ENCODE measurements at places on chromosomes 6 and 20. TPM values are rescaled to one million over a fixed set of nuclear protein-coding genes. Genes with fewer than 3 reads are reported as not detected.

Gene ADTRP
- polyA plus RNA-seq = 0.13 TPM

- peak; percentile 43 for DNase-seq
These were observed at the start of gene TNFRSF6B for GRCh38 chr20:63696628-63697356. TSS of gene TNFRSF6B (plus strand) at chr20:63696652. CDS start at chr20:63696768, 116 bp downstream.

GRCh38 chr20:44087051-44087856, 99.7 kb downstream of the JPH2 start:
- DNase-seq = no peak

GRCh38 chr6:35161266-35161665, 20.1 kb upstream of the TCP11 start:
- no peak for DNase-seq

DNA sequence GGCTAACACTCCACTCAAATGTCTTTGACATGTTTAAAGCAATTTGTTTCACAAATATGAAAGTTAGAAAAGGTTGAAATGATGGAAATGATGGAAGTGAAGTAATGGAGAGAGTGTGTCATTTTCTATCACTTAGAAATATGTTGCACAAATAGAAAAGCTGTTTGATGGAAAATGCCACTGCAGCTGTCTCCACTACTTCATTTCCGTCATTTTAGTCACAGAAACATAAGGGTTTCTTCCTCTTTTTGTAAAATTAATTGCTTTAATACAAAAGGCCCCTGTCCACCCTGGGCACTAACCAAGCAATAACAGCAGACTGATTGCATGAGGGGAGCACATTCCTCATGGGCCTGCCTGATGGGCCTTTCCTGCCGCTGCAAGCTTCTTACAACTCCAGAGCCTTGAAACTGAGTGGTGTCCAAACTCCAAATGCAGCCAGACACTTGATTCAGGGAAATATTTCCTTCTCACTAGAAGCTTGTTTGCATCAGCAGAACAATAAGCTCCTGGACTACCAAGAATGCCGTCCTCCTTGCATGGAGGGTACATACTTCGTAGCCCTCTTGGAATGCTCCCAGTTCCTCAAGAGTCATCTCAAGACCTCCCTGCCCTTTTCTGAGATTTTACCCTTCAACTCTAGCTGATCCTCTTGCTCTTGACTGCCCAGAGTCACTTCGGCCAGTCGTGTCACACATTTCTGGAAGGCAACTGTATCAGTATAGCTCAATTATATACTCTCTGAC, 36.1 kb downstream of the F13A1 start:
- DNase-seq = peak; percentile 1

- DNase-seq = no peak
These were observed 73.8 kb downstream of the SASH1 start for GRCh38 chr6:148416330-148416965.

DNA sequence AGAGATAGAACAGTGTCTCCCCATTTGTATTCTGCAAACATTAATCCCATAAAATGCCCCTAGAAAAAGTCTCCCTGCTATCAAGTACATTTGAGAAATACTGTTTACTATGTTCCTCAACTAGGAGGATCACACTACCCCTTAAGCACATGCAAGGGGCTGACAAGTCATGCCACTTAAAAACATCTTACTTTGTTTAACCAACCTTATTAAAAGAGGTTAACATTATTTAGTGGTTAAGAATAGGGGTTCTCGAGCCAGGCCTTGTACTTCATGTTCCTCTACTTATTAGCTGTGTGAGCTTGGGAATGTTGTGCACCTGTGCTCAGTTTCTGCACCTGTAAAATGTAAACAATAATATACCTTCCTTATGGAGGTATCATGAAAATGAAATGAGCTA, 113.7 kb downstream of the UBE3D start:
- no peak for DNase-seq

- peak; percentile 32 for DNase-seq
These were observed 115.9 kb downstream of the CD24 start for GRCh38 chr6:106858653-106859092.

GRCh38 chr6:53543359-53544216, 1.3 kb downstream of the GCLC start:
- no peak for DNase-seq

Gene RALGAPA2
- 10.7 TPM for polyA plus RNA-seq

GRCh38 chr6:131828080-131828479, 20.3 kb downstream of the ENPP1 start:
- DNase-seq = no peak

GRCh38 chr6:124987291-124987690, 25.1 kb downstream of the RNF217 start:
- DNase-seq = no peak

DNA sequence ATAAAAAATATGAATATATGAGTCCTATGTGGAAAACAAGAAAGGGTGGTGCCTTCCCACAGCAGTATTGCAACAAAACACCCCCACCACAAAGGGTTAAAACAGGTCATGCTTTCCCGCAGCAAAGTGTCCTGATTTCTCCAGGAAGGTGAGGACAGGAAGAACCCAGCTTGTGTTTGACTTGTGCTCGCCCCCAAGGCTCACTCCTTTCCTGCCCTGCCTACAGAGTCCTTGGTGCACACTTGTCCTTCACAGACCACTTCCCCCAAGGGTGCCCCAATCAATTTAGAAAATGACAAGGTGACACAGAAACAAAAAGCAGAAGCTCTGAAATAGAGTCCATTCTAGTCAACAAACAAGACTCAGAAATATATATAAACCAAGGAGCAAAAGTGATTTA, 237.4 kb downstream of the PTPRK start:
- DNase-seq = no peak

Gene TRDN
- 175 TPM for polyA plus RNA-seq

- DNase-seq = no peak
These were observed 427.7 kb upstream of the NOX3 start for GRCh38 chr6:155883334-155883731.

GRCh38 chr6:14109411-14109826, 8.2 kb upstream of the CD83 start:
- no peak for DNase-seq

GRCh38 chr6:16174416-16175078, 45.7 kb downstream of the MYLIP start:
- no peak for DNase-seq

GRCh38 chr6:138455746-138456400, 43.4 kb downstream of the NHSL1 start:
- no peak for DNase-seq

Gene CYP39A1
- 3.1 TPM for polyA plus RNA-seq

DNA sequence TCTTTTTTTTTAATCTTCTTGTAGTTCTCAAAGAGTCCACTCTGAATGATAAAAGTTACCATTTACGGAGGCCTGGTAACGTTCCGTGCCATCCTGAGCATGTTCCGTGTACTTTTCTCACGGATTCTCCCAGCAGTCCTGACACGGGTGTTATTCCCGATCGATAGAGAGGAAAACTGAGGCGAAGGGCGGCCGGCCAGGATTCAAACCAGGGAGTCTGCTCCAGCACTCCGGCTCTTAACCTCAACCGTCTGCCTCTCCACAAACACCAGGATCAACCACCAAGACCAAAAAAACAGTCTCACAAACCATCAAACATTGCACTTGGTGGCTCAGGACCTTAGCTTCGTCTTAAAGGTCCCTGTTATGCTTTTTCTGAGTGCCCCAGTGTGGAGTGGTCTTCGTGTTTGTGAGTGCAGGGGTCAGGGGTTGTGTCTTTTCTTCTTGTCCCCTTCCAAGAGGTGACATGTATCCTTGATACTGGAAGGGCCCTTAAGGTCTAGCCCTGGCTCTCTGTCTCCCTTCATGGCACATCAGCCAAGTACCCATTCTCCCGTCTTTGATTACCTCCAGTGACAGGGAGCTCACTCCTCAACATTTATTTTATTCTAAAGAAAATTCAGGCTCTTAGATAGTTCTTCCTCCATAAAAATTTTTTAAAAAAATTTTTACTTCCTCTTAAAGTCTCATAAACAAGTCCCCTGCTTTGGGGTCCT, 35.1 kb downstream of the SRC start:
- no peak for DNase-seq

DNA sequence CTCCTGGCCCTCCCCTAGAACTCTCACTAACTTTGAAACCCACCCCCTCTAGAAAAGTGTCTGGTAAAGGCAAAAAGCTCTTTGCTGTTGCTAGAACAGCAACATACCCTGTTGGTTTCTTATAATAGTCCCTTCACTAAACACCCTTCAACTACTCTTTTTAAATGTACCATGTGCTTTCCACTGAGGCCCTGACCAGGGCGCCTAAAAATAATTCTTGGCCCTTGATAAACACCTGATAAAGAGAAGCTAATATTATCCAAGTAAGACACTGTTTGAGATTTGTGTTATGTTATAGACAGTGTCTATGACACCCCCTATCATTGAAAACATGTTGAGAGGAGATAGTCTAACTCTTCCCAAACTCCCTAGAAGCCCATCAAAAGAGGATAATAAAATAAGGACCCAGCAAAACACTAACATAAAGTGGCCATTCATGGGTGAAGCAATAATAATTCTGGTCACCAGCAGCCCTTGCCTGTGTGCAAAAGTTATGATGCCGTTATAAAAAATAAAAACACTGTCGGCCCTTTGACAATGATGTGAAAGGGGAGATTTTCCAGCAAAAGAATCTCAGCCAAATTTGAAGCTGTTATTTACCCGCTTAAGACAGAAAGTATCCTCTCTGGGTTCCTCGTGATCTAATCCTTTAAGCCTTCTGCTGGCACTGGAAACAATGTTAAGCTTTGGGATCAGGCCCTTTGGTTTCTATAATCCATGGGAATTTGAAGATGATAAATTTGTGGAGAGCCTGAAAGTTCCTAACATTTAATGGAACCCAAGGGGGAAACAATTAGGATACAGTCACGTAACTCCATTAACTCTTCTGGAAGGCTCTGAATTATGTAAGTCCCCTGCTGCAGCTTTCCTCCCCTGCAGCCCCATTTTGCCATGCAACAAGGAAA, 122.6 kb upstream of the PLCB4 start:
- DNase-seq = peak; percentile 32

- DNase-seq = no peak
These were observed 305.8 kb upstream of the RSPO3 start for GRCh38 chr6:126812651-126813050.

Gene COL9A3
- polyA plus RNA-seq = 7.4 TPM

Gene DEFB115
- not detected for polyA plus RNA-seq

- no peak for DNase-seq
These were observed 197.3 kb downstream of the ZFAND3 start for GRCh38 chr6:38016824-38017223.

Gene COL20A1
- polyA plus RNA-seq = 4.2 TPM

DNA sequence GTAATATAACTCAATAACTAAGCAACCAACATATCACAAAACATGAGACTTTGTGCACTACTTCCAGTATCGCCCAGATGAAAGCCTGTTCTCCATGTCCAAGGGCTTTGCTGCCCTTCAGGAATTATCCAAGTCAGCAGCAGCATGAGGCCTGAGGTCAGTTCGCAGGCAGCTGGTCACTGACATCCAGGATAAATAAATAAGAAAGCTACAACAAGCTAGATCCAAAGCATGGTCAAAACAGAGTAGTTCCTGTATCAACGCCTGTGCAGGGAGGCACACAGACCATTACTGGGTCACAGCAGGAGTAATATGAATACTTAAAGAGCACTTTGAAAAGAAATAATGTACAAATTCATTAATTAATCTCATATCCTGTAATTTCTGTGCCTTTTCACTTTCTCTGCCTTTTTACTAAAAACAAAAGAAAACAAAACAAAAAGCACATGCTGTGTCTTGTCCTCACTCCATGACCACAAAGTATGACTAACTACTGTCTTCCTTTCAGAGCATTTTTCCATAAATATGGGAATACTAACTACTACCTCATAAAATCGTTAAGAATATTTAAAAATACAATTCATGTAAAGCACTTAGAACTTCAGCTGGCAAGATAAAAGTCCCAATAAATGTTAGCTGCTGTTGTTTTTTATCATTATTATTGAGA, 374.9 kb upstream of the IRAK1BP1 start:
- no peak for DNase-seq

Gene ZNF311
- 2.0 TPM for polyA plus RNA-seq

GRCh38 chr6:39865011-39865888, 69.0 kb downstream of the MOCS1 start:
- no peak for DNase-seq

Gene GSTA3
- not detected for polyA plus RNA-seq

DNA sequence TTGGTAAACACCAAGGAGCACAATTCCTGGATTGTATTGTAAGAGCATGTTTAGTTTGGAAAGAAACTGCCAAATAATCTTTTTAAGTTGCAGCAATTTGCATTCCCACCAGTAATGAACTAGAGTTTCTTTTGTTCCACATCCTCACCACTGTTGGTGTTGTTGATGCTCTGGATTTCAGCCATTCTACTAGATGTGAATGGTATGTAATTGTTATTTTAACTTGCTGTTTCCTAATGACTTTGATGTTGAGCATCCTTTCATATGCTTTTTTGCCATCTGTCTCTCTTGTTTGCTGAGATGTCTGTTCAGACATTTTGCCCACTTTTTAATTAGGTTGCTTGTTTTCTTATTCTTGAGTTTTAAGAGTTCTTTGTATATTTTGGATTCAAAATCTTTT, 1654.1 kb downstream of the GRIK2 start:
- DNase-seq = no peak

- peak; percentile 10 for DNase-seq
These were observed 1.5 kb upstream of the PPDPF start for GRCh38 chr20:63518946-63519667.

Gene PANK2
- 29.4 TPM for polyA plus RNA-seq

DNA sequence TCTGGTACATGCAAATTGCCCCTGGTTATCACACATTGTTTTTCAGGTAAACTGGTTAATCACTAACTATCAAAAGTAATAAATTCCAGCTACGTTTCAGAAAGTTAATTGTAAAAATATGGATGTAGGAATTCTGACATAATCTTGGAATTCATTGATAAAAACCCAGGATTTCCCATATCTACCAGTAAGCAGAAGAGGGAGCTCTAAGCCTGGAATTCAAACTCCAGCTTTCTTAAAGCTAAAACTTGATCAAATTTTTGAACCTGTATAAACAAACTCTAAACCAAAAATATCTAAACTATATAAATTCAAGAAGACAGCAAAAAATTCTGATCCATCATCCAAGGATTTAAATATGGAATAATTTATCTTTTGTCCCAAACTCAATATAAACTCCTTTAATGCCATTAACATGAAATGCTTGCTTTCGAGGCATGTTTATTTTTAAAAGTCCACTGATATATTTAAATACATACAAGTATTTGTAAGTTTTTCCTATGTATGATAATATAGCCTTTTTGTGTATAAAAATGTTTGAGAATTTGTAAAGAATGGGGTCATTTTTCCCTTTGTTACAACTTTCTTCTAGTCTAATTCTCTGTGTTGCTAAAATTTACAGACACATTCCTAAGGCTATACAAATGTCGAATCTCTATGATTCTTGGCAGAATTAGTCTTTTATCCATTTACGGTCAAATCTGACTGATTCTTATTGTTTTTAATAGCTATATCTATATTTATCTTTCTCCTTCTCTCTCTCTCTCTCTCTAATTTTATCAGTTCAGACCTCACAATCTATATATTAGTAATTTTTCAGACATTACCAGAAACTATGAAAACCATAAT, 91.4 kb upstream of the RNF217 start:
- peak; percentile 52 for DNase-seq

Gene LY6G6D
- 0.68 TPM for polyA plus RNA-seq

- no peak for DNase-seq
These were observed 6.2 kb downstream of the CST11 start for GRCh38 chr20:23446505-23446904.
